Midbrain (tissue), 1 donor: ENCODE measurements at places on chromosomes 7 and 10.

DNA sequence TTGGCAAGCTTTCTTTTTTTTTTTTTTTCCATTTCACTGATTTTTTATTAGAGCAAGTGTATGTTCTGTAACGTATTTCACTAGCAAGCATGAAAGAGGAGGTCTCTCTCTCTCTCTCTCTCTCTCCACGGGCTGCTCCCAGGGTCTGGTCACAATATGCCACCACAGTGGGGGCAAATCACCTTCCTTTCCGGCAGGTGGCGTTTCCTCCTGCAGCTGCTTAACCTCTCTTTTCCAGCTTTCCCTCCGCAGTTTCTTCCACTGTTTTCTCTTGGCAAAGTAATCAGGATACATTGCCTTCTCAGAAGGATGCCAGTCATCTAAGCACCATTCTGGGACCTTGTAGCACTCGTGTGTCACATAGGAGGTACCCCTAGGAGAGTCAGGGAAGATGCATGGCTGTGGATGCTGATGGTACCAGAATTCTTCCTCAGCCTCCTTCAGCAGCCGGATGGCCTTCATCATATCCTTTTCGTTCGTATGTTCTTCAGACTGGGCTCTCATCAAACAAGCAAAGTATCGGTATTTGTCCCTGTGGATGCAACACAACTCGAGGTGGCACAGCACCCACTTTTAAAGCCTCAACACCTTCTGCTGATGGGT, 197.3 kb upstream of the PODXL start:
- DNase-seq = no peak

DNA sequence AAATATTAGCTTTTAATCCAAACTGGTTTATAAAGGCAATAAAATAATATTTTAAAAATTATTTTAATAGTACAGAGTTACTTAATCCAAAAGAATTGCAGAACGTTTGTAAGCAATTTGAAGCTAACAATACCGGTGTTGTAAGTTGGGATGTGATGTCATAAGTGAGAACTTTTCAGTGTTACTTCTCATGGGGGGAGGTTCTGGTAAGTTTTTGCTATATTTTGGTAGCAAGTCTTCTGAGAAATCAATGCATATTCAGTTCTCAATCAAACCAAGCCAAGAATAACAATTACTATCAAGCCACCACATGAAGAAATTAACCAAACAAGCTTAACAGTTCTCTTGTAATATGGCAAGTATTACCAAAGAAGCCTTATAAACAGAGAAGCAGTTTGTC, 147.1 kb upstream of the ASAH2 start:
- no peak for DNase-seq

- no peak for DNase-seq
Observed at GRCh38 chr7:96203786-96204185, 118.1 kb downstream of the SLC25A13 start.

DNA sequence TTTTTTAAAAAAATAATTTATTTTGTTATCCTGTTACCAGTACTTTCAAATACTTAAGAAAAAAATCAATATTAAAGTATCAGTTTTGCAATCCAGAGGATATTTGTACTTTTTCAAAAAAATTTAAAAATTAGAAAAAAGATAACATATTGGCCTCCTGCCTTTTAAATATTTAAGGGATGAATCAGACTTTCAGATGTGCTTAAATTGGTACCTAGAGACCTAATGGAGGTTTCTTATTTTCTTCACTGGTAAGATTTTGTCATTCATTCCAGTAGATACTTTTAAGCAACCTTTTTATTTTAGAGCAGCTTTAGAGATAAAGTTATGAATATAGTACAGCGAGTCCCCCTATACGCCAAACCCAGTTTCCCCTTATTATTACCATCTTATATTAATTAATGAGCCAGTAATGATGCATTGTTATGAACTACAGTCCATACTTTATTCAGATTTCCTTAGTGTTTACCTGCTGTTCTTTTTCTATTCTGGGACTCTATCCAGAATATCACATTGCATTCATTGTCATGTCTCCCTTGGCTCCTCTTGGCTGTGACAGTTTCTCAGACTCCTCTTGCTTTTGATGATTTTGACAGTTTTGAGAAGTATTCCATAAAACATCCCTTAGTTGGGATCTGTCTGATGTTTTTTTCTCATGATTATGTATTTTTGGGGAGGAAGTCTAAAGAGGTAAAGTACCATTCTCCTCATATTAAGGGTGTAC, 34.2 kb downstream of the BICC1 start:
- DNase-seq = no peak

- no peak for DNase-seq
Observed at GRCh38 chr7:115066050-115066449, 144.2 kb downstream of the MDFIC start.

GRCh38 chr7:27251136-27251651, 8.6 kb downstream of the EVX1 start:
- no peak for DNase-seq

GRCh38 chr10:124722798-124723783, 21.1 kb downstream of the FAM53B start:
- DNase-seq = no peak

- no peak for DNase-seq
Observed at GRCh38 chr10:22560913-22561239, 153.5 kb downstream of the PIP4K2A start.

GRCh38 chr7:30157204-30157603, 22.4 kb downstream of the MTURN start:
- DNase-seq = no peak

GRCh38 chr7:147894271-147894670, 696.3 kb upstream of the C7orf33 start:
- peak; percentile 49 for DNase-seq

DNA sequence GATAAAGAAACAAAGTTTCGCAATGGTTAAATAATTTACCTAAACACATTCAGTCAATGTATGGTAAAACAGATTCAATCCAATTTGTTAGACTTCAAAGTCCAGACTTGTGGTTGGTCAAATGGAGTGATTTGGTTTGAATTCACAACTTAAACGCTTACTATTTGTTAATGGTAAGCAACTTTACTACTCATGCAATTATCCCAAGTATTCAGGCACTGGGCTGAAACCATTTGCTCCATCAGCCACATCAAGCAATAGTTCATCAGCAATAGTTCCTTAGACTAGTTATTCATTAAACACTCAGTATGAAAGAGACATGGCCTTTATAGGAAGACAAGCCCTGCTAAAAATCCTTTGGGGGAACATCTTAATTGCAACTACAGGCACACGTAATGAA, 253.0 kb downstream of the AGMO start:
- no peak for DNase-seq

- no peak for DNase-seq
Observed at GRCh38 chr10:28047061-28047460, 48.2 kb upstream of the ODAD2 start.

- no peak for DNase-seq
Observed at GRCh38 chr10:132631338-132631735, 93.8 kb downstream of the INPP5A start.

- no peak for DNase-seq
Observed at GRCh38 chr10:93198401-93199131, 124.9 kb downstream of the CYP26A1 start.

GRCh38 chr7:5291301-5291700, 8.6 kb downstream of the SLC29A4 start:
- DNase-seq = no peak

DNA sequence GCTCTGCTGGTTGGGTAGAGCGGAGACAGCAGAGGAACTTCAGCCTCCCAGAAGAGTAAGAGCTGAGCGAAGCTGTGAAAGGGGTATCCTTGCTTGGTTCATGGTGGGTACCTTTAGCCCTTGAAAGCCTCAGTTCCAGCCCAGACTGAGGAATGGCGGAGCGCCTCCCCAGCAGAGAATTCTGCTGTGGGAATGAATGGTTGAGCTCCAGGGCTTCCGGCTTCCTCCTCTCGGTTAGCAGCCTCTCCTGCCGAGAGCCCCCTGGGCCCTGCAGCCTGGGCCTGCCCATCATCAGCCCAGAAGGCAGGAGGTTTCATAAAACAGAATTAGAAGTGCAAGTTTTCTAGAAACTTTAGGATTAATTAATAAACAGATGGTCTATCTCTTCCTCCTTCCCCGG, 79.9 kb upstream of the ANLN start:
- DNase-seq = no peak

DNA sequence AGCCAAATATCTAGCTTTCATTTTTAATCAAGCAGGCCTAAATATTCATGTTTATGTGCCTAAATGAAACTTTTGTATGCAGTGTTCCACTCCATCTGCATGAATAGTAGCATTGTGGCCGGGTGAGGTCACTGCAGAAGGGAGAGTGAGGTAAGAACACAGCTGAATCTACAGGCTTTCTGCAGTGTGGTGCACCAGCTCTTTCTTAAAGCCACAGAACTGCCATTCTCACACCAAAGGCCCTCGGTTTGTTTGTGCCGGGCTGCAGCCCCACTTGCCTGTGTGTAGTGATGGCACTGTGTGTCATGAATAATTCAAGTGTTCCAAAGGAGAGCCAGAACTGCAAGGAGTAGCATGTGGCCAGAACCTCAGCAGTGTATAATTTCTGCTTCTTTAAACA, 204.1 kb downstream of the TRIL start:
- peak; percentile 89 for DNase-seq

- DNase-seq = peak; percentile 68
Observed at GRCh38 chr7:48109848-48110663, 21.0 kb downstream of the UPP1 start.

GRCh38 chr7:17054836-17055235, 173.1 kb upstream of the AGR3 start:
- DNase-seq = no peak

DNA sequence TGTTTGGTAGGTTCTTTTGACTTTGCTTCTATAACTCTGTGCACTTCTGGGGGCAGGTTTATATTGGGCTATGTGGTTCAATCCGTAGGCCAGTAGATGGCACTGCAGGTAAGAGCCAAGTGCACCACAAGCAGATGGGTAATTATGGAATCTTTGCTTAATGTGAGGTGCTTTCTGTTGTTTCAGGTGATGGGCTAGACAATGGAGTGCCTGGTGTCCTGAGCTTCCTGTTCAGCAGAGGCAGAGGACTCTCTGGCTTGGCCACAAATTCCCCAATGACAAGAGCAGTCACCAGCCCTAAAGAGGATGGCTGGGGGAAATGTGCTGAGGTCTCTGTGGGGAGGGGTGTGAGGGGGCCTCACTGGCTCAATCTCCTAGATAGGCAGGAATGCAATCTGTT, 455.0 kb downstream of the CCSER2 start:
- DNase-seq = peak; percentile 22

DNA sequence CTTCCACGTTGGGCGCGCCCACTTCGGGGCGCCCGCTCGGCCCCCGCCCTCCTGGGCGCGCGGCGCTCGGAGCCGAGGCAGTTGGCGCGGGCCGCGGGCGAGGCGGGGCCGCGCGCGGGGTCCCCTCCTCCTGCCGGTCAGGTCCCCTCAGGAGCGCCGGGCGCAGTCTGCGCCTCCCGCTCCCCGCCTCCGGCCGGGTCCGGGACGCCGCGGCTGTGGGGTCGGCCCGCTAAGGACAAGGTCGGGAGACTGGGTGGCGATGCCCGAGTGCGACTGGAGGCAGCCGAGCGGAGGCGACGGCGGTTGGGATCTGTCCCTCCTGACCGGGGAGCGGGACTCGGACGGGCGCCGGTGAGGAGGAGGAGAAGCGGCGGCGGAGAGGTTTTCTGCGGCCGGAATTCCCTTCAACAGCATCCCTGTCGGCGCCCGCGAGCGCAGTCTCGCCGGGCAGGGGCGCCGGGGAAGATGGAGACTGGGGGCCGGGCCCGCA, at the start of gene ATRNL1:
Gene ATRNL1, plus strand, starts transcription at position 80 of the 490 bp plus-strand sequence. Its CDS starts 386 bp downstream, at position 466.
- no peak for DNase-seq

- DNase-seq = peak; percentile 78
Observed at GRCh38 chr10:101042667-101043362, 11.8 kb downstream of the SFXN3 start.

- no peak for DNase-seq
Observed at GRCh38 chr7:125099519-125099918, 169.9 kb upstream of the POT1 start.

DNA sequence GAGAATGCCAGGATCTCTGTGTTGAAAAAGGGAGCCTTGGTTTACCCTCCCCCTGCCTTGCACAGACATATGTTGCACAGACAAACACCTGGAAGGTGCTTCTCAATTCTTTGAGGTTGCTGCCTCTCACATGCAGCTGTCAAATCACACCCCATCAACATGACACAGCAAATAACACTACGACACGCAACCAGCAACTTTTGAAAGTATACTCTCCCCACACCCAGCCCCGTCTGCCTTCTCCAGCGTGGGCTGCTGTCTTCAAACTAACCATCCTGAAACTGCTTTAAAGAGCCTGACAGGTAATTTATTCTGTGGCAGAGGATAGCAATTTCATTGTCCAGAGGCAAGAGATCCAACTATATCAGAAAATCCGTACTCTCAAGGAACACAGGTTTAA, 136.1 kb downstream of the PLXNA4 start:
- DNase-seq = no peak
